Osteocyte (in vitro differentiated cells): ENCODE measurements at places on chromosomes 4 and X. TPM values are rescaled to one million over a fixed set of nuclear protein-coding genes. Genes with fewer than 3 reads are reported as not detected.

The UCP1 gene
- not detected in 2 replicates for total RNA-seq

The SAGE1 gene
- not detected in 2 replicates for total RNA-seq

The TMEM271 gene
- total RNA-seq = not detected in 2 replicates

DNA sequence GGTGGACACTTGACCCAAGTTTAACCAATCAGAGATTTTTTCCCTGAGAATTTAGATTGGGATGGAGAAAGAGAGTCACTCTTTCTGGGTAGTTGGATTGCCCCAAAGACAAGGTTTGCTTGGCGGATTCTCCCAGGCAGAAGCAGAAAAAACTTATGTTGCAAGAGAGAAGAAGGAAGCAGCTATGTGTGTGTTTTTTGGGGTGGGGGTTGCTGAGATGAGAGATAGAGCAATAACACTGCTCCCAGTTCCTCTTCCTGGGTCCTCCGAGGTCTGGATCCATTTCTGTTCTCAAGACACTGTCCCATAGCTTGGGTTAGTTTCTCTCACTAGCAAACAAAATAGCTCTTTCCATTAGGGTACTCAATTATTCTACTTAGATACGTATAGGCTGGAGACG, 222.1 kb downstream of the STIM2 start:
- peak; percentile 32 for DNase-seq

GRCh38 chr4:183429489-183429888, 14.9 kb upstream of the CDKN2AIP start:
- DNase-seq = peak; percentile 42

DNA sequence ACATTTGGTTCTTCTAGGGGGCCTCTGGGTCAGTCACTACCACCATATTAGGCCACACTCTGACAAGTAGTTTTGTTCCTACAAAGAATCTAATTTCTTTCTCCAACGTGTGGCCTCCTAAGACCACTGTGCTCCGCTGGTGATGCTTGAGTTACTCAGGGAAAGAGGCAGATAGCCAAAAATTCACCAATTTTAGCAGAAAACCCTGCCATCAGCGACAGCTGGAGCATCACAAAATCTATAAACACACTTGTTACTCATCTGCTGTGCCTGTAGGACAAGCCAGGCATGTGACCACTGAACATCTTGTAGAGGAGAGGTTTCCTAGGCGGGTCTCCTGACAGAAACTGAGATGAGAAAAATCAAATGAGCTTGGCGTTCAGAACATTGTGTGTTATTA, 105.4 kb downstream of the SYNPO2 start:
- no peak for DNase-seq

DNA sequence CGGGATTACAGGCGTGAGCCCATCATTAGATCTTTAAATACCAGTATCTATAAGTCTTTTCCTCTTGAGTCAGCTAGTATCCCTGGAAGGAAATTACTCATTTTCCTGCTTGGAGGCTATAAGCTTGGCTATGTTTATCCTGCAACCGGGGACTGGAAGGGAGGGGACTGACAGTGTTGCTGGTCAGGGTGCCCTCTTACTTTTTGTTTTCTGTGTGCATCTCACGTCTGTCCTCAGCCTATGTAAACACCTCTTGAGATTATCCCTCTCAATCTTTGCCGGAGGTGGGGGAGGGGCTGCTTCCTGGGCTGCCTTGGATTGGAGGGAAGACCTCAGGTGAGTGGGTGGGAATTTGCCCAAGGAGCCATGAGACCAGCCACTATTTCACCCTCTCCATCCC, 37.0 kb downstream of the HTT start:
- DNase-seq = no peak

DNA sequence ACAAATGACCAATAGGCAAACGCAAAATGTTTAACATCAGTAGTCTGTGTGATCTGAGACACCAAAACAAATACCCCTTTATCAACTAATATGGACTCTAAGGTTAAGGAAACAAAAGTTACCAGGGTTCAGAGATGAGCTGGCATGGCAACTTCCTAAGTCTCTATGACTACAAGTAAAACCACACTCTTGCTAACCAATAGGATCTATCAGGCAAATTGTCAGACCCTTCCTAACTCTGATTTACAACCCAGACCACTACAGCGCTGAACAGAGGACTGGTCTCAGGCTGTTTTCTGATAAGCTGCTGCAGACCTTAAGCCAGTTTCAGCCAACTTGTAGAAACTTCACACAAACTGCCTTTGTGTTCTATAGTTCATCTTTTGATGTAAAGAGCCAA, 608.0 kb downstream of the TLL1 start:
- DNase-seq = no peak

GRCh38 chr4:53055274-53055673, 193.2 kb downstream of the RASL11B start:
- no peak for DNase-seq
